ENCODE measurements at places on chromosomes 16 and 17.

DNA sequence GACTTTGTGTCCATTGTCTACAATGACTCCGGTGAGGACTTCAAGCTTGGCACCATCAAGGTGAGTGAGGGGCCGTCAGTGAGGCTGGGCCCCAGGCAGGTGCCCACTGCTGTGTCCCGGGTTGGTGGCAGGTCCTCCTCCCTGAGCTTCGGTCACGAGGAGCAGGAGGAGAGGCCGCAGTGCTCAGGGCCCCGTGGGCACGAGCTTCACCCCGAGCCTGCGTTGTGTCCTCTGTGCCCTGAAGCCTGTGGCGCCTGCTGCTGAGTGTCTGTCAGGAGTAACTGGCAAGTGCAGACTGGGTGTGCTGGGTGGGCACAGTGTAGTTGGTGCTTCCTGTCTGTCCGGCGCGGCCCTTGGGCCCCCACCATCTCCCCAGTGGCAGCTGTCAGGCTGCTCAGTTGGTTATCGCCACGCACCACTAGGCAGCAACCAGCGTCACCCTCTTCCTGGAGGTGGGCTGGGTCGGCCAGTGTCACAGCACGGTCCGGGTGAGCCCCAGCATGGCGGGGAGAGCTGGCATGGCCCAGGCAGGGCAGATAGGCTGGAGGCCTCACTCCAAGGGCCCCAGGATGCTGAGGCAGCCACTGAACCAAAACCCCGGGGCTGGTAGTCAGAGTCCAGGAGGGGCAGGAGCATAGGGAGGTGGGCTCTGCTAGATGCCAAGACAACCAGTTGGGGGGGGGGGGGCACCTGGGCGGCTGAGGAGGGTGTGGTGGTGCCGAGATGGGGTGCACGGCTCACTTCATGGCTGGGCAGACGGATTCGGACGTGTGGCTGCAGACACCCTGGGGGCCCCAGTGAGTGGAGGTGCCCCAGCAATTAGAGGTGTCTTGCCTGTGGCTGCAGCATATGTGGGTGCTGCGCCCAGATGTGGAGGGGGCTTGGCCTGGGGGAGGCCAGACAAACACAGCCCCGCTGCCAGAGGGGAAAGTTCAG lies 39.3 kb downstream of the TSC2 start:
- no peak for DNase-seq

DNA sequence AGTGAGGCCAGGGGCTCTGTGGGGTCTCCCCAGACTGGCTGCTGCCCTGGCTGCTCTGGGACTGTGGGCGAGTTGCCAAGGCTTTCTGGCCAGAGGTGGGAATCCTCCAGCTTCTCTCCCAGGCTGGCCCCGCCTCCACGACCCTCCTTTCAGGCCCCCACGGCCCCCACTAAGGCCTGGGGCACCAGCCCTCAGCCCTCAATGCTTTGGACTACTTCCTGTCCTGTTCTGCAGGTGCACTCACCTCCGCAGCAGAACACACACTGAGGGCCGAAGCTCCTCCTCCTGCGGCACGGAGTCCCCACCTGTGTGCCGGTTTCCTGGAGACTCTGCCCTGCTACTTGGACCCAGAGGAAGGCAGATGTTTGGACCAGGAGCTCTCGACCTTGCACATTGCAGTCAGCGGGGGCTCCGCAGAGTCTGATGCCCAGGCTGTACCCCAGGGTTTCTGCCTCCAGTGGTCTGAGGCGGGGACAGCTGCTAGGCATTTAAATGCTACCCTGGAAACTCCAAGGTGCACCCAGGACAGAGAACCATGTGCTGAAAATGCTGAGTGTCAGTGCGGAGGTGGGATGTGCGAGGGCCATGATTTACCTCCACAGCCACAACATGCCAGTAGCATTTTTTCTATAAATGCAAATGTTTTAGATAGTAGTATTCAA lies 223.8 kb downstream of the IRF8 start:
- no peak for DNase-seq

GRCh38 chr16:78494674-78495073 lies 395.2 kb downstream of the WWOX start:
- DNase-seq = no peak

- DNase-seq = no peak
Observed at GRCh38 chr16:3388325-3388724, 12.5 kb downstream of the ZSCAN32 start.

- DNase-seq = no peak
Observed at GRCh38 chr17:82435601-82436583, 14.7 kb downstream of the CYBC1 start.

DNA sequence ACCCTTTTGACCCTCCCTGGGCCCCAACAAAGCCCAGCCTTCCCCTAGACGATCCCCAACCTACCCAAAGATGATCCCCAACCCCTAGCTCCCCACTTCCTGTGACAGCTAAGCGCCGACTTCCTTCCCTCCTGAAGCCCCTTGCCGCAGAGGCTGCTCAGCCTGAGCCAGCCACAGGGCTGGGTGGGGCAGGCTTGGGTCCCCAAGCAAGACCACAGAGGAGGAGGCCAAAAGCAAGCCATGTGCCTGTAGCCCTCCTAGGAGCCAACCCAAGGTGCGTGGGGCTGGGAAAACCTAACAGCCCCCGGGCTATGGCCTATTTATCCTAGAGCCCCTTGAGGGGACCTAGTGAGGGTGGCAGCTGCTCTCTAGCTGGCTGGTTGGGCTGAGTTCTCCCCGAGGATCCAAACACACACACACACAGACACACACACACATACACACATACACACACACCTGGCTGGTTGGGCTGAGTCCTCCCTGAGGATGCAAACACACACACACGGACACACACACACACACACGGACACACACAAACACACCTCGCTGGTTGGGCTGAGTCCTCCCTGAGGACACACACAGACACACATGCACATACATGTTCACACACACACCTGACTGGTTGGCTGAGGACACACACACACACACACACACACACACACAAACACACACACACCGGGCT lies 4.8 kb downstream of the ARRB2 start:
- no peak for DNase-seq

- DNase-seq = no peak
Observed at GRCh38 chr17:73683771-73684170, 39.5 kb upstream of the SDK2 start.

DNA sequence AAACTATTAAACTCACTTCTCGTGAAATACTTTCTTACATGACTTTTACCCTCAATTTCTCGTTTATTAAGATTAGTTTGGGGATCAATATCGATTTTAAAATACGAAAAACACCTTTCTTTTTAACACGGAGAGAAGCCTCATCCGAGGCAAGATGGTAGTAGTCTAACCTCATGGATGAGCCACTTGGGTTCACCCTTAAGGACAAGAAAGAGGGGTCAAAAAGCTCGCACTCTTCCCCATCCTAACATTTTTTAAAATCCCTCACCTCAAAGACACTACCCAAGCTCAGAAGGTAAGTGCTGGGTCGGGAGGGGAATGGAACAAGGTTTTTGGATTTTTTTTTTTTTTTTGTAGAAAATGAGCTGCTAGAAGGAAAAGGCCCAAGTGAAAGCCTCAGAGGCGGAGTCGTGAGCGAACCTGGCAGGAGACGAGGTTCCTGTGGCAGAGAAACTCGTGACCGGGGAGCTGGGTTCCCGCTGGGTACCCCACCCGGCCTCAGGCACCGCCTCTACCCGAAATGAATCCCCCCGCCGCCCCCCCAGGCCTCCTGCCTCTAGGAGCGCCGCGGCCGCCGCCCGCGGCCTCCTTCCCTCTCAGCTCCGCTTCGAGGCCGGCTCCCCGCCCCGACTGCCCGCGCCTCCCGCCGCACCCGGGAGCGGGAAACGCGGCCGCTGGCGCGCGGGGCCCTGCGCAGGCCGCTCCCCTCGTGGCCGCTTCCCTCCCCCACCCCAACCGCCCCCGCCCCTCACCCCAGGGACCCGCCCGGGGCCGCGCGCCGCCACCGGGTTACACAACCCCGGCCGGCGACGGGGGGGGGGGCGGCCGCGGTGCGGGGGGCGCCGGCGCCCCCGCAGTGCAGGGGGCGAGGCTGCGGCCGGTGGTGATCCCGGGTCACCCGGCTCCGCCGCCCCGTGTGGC lies 1.6 kb downstream of the NUFIP2 start:
- DNase-seq = peak; percentile 63

GRCh38 chr16:48109475-48109874 lies 46.3 kb downstream of the ABCC12 start:
- DNase-seq = no peak
